ENCODE measurements at places on chromosomes 6 and 20.

GRCh38 chr6:169159331-169159730 is 94.3 kb downstream of the THBS2 start:
- DNase-seq = no peak

DNA sequence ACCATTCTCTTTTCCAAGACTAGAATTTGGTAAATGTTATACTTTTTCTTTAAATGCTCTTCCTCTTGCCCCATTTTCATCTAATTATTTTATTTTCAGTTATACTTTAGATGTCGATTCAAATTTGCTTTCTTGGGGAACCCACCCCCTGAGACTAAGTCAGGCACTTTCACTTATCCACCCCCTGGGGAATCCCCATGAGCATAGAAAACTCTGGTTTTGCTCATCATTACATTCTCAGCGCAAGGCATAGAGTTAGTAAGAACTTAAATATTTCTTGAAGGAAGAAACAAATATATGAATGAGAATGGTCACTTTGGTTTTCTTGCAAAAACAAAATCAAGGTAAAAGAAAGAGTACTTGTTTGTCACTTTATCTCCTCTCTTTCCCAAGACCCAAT is 25.1 kb upstream of the HSF2 start:
- DNase-seq = no peak

DNA sequence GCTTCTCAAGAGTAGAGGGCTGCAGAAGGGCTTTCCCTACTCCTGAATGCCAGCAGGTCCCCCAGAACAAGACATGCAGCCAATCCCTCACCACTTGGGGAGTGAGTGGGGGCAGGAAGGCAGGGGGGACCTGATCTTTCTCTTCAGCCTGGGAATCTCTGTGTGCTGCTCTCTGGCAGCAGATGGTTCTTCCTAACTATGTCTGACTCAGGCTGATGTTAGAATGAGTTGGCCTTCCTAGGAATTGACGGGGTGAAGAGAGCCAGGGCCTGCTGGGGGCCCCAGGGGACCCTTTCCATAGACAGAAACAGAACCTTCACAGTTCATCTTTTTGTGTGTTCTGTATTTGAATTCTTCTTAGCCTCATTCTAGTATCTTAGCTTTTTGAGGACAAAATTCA is 29.0 kb upstream of the TCP11 start:
- DNase-seq = peak; percentile 73

DNA sequence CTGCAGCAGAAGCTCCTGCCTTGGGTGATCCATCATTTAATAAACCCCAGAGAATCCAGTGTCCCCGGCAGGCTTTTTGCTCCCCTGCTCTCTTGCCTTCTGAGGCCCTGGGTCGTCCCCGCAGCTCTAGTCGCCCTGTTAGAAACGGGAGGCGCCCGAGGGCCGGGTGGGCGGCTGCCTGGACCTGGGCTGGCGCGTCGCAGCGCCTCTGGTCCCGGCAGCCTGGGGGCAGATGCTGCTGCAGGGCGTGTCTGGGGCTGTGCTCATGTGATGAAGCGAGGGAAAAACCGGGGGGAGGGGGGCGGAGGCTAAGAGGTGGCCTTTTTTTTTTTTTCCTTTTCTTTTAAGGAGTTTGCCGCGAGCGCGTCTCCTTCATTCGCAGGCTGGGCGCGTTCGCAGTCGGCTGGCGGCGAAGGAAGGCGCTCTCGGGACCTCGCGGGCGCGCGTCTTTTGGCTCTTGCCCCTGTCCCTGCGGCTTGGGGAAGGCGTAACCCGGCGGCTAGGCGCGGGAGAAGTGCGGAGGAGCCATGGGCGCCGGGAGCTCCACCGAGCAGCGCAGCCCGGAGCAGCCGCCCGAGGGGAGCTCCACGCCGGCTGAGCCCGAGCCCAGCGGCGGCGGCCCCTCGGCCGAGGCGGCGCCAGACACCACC is 394 bp downstream of the AKAP12 start:
- peak; percentile 88 for DNase-seq

DNA sequence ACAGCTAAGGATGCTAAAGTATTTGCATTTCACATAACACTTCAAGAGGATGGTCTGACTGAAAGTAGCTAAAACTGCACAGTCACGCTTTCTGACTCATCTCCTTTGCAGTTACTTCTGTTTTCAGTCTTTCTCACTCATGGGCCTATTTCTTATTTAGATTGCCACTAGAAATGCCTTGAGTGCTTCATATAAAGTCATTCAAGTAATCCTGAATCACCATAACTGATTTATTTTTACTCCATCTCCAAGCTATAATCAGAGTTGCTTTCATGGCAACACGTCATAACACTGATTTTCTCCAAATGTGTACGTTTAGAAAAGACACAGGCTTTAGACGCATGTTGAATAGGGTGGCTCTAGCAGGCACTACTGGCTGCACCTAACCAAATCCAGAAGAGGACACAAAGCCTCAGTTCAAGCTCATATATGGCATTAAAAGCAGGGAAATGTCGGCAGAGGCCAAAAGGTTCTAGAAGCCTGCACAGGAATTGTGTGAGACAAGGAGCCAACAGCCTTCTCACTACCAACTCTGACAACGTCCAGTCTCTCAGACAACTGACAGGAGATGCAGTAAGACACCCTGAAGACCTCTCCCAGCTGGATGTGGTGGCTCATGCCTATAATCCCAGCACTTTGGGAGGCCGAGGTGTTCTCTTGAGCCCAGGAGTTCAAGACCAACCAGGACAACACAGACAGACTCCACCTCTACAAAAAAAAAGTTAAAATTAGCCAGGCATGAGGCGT is 64.1 kb upstream of the BEND6 start:
- DNase-seq = peak; percentile 96

- DNase-seq = peak; percentile 72
These were observed 319.7 kb upstream of the TCF21 start for GRCh38 chr6:133568970-133569889.

DNA sequence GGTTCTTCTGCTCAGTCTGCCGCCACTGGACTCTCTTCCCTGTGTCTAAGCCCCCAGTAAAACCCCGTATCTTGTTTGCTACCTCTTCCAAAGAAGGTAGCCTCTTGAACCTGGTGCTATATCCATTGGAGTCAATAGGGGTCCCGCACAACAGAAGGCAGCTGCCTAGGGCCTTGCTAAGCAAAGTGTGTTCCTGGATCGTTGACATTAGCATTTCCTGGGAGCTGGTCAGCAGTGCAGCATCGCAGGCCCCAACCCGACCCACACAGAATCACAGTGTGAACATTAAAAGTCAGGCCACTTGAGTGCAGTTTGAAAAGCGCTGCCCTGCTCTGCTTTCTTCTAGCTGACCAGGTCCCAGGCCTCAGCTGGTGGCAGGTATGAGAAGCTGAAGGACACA is 2.9 kb downstream of the ADA start:
- DNase-seq = peak; percentile 9

DNA sequence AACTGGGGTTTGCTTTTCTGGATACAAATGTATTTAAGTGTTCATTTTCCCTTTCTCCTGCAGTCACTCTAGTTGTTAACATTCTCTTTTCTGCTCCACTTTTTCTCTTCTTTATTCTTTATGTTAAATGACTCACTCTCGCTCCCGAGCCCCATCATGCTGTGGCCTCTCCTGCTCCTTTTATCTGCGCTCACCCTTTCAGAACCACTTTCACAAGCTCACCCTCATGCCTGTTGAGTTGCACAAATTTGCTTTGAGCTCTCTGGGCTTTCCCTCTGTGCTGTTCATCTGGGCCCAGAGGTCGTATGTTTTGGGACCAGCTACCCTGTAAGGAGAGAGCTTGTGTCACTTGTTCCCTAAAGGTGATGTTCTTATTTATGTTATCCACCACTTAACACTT is 98.1 kb upstream of the ASCC3 start:
- no peak for DNase-seq

- peak; percentile 25 for DNase-seq
These were observed 17.8 kb upstream of the RSPO3 start for GRCh38 chr6:127100510-127101140.

DNA sequence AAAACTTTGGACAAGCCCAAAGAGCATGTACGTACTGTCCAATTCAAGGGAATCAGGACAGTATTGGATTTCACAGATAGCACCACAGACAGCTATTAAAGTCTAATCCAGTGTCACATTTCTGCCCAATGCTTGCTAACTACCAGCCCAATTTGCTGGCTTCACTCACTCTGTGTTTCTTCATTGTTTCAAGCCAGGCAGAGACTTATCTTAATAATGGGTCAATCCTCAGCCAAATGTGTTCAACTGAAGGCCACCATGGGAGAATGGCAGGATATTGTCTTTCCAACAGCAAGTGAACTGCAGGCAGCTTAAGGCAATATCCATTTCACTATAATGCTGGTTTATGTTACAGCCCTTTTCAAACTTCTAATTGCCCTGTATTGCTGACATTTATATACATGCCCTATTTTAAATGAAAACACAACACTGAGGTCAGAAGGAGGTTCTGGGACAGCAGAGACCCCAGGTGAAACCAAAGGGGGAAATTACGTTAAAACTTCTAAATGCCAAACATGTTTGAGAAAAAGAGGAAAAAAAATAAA is 142.1 kb upstream of the RSPO3 start:
- DNase-seq = no peak
